ENCODE measurements at places on chromosomes 11 and 22. TPM values are rescaled to one million over a fixed set of nuclear protein-coding genes. Genes with fewer than 3 reads are reported as not detected.

FAM180B gene
- total RNA-seq, result 0.22 TPM

TLCD5 gene
- 8.4 TPM for total RNA-seq

CDC42EP2 gene
- total RNA-seq, result 16.7 TPM

C11orf87 gene
- not detected for total RNA-seq

DNA sequence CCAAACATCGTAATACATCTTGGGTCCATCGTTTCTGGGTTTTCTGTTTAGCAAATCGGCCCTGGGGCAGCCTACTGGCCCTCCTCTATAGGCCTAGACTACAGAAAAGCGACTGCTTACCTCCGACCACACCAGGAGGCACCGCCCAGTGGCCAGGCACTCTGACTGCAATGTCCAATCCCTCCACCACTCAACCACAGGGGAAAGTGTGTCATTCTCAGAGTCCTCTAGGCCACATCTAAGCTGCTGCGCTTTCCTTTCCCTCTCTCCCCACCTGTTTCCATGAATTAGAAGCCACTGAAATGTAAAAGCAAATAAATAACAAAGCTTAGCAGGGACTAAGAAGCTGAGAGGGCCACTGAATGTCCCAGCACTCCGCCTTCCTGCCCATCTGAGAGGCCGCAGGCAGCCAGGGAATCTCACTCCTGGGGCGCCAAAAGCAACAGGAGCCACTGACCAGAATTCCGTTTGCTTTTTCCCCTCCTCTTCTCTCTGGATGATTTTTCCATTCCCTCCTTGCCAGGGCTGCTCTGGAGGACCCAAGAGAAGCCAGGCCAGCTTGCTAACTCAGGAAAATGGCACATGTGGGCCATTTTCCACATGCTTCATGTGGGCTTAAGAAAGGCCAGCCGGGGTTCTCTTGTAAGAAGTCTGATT is 50.1 kb upstream of the FLI1 start:
- no peak for DNase-seq

GRCh38 chr11:120197977-120198376 is 12.9 kb upstream of the OAF start:
- DNase-seq, result no peak

DNA sequence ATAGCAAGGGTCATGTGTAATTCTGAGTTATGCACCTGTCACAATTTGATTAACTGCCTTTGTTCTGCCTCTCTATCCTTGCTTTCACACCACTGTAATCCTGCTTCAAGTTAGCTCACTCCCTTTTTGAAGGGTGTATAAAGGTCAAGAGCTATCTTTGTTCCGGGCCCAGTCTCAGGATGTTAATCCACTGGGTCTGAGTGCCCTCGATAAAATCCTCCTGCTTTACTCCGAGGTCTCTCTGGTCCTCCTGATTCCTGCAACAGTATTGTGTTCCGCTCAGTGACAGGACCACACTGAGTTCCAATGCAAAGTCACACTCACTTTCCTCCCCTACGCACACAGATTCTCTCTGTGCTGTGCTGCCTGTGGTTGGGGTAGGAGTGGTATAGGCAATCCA is 186.5 kb downstream of the DYNC2H1 start:
- no peak for DNase-seq

DNA sequence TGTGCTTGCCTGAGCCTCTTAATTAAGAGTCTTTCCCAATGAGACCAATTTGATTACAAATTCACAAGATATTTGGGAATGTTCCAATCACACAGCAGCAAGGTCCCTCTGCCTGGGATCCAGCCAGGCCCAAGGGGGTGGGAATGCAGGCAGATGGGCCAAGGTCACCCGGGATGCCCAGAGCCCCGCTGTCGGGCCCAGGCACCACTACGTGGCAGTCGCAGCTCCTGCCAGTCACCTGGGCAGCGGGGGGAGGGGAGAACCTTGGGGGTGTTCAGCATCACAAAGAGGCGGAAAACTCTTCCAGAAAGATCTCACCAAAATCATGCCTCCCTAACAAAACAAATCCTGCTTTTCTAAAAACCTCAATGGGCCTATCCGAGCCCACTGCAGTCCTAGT is 30.9 kb downstream of the PPM1F start:
- no peak for DNase-seq

DNA sequence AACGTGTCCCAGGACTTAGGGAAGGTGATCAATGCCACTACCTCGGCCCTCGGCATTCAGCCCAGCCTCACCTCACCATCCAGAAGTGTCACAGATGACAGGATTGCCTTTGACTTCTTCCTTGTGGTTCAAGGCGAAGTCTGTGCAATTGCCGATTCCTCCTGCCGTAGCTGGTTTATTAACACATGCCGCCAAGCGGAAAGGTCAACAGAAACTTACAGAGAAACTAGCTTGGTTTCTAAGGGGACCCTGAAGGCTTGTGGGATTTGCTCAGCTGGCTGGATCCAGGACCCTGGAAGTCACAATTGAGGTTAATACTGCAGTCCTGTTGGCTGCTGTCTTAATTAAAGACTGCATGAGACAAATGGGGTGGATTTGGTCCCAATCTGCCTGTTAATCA is 65.6 kb downstream of the SHANK2 start:
- DNase-seq, result no peak

DNA sequence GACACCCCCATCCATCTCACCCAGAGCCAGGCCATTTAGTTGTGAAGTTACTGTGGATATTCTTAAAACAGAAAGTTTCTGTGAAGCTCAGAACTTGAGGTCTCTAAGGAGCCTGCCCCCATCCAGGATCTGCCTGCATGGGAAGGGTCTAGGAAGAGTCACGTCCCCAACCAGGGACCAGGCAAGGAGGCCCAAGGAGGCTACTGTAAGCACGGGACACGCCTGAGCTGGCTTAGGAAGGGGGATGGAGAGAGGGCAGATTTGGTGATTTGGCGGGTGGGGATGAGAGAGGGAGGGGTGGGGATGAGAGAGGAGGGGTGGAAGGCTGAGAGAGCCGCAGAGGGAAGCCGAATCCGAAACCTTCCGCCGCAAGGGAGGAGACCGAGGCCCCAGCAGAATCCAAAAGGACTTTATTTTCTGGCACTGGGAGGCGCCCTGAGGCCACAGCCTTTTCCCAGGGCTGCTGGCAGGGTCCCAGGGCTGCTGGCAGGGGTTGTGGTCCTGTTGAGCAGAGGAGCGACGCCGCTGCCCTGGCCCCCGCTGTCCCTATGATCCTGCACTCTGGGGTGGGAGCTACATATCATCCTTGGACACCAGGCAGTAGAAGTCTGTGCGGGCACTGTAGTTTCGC is 9.4 kb downstream of the SIGIRR start:
- DNase-seq, result peak; percentile 86

GRCh38 chr11:126159719-126160344 is 51.6 kb downstream of the RPUSD4 start:
- DNase-seq, result no peak

- DNase-seq, result no peak
Observed at GRCh38 chr11:132898676-132899075, 633.6 kb downstream of the OPCML start.

DNA sequence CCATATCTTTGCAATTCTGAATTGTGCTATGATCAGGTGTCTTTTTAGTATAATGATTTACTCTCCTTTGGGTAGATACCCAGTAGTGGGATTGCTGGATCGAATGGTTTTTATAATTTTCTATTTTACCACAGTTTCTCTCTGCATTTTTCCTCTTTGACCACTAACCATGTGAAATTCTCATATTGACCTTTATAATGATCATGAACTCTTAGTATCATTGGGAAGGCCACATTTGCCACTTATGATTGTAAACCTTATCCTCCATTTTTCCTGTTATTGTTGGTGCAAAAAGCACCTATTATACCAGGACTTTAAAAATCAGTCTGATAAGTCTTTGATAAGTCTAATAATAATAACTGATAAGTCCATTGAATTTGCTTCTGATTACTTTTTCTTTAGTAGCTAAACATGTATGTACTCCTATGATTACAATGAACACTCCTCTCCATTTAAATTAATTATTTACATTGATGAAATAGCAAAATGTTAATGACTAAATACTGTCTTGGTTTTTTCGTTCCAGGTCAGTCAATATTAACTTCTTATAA is 9.6 kb downstream of the NEAT1 start:
- no peak for DNase-seq

GRCh38 chr11:9263840-9264315 is 1.3 kb downstream of the DENND5A start:
- no peak for DNase-seq

DNA sequence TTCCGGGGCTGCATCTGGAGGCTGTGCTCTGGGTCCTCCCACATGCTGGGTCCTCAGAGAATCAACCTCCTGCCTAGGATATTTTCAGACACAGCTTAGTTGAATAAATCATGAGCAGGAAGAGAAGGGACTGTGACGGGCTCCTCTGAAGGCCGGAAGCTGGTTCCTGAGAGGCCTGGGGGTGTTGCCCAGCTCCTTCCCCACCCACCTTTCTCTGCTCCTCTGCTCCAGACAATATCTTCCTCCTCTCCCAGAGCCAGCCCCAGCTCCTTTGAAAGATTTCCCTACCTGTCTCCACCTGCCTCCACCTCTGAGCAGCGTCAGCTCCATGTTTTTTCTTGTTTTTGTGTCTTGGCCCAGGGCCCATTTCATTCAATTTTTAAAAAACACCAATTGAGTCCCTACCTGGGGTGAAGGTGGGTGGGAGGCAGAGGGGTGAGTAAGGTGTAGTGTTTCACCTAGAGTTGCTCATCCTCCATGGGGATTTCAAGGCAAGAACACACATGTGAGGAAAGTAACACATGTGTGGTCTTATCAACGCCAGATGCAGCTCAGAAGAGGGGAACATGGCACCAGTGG is 24.8 kb upstream of the THY1 start:
- no peak for DNase-seq

DNA sequence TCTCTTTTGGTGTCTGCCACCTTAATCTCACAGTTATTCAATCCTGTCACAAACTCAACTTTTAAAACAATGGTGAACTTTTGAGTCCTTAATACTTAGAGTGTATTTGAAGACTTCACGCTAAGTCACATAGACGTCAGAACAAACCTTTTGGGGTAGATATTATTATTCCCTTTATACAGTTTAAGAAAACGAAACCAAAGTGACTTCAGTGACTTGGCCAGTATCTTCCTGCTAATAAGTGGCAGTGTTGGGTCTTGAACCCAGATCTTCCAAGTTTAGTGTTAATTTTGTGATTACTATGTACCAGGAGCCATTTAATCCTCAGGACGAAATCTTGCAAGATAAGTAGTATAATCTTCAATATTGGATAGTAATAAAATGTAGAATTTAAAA is 691 bp downstream of the CEP295 start:
- DNase-seq, result no peak

DNA sequence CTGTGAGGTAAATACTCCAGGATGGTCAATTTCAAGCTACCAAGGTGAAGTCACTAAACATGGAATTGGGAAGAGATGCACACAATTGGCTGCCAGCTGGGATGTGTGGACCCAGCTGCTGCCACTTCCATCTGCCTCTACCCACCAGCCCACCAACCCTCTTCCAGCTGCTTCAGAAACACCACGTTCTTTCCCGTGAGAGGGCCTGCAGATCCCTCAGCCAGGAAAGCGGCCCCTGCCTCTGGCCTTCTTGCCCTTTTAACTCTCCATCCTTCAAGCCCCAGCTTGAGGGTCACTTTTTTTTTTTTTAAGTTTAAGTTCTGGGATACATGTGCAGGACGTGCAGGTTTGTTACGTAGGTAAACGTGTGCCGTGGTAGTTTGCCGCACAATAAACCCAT is 20.0 kb downstream of the PRG3 start:
- DNase-seq, result no peak

Measured in Right ventricle myocardium inferior (tissue), 1 donor.